Activated T-cell treated with anti-CD3 and anti-CD28 coated beads, Interleukin-2, amount 50 U/mL, for 1 hour (primary cell): ENCODE measurements at places on chromosomes 11 and 22.

DNA sequence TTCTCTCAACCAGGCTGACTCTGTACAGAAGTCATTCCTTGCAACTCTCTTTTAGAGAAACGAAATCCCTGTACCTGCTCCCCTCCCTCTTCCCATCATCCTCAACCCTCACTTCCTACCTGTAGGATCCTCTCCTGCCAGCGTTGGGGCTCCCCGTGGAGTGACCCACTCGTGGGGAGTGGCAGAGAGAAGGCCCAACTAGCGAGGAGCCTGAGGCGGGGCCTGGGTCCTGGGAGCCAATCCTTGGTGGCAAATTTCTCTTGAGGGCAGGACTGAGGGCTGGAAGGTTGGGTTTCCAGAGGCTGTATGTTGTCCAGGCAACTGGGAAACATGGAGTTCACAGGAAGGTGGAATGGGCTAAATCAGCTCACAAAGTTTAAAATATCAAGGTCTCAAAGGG is 10.4 kb downstream of the NHERF4 start:
- DNase-seq = no peak

- no peak for DNase-seq
Measured at GRCh38 chr22:44521326-44522074, 23.5 kb upstream of the RTL6 start.

DNA sequence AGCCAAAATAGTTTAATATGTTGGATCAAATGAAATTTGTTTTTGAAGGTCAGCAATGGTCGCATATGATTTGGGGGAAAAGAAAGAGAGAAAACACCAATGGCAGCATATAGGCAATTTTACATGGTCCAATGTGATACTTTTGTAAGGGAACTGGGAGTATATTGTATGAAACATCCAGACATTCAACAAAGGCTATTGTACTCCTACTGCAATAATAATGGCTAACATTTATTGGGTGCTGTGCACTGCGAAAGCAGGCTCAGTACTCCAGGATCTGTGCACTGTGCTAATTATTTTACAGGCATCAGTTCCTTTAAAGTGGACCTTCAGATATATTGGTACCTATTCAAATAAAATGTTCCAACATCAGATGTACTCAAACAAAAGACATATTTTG is 5.9 kb upstream of the OR10V1 start:
- no peak for DNase-seq

DNA sequence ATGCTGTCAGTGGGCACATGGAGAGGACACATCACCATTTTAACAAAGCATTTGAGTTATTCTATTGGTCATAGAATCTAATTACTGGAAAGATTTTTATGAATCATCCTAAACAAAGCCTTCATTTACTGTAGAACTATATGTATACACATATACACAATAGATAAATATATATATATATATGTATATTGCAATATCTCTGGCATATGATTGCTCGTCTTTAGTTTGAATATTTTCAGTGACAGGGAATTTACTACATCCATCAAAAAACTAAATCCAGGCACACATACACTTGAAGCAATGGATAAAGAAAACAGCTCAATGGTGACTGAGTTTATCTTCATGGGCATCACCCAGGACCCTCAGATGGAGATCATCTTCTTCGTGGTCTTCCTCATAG is at the start of gene OR5AR1:
Gene OR5AR1, plus strand, starts transcription at position 301 of the 400 bp plus-strand sequence. Its CDS starts 0 bp downstream, at position 301.
- no peak for DNase-seq

- peak; percentile 17 for DNase-seq
Measured at GRCh38 chr11:30585125-30585891, 845 bp downstream of the MPPED2 start.

DNA sequence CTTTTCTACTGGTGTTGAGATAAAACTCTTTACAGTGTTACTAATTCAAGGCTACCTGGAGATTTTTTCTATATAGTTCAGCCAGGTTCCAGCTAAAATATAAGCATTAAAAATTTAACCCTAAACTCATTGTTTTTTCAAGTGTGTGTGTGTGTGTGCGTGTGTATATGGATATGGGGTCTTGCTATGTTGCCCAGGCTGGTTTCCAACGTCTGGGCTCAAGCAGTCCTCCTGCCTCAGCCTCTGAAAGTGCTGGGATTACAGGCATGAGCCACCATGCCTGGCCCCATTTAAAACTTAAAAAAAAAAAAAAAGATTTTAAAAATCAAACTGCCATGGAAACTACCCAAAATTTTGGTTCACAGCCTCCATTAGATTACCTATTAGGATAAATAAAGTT is 4.5 kb upstream of the PES1 start:
- DNase-seq = no peak

- DNase-seq = no peak
Measured at GRCh38 chr11:44519989-44520737, 45.3 kb upstream of the CD82 start.

- DNase-seq = no peak
Measured at GRCh38 chr22:29820961-29821290, 17.1 kb downstream of the ASCC2 start.

DNA sequence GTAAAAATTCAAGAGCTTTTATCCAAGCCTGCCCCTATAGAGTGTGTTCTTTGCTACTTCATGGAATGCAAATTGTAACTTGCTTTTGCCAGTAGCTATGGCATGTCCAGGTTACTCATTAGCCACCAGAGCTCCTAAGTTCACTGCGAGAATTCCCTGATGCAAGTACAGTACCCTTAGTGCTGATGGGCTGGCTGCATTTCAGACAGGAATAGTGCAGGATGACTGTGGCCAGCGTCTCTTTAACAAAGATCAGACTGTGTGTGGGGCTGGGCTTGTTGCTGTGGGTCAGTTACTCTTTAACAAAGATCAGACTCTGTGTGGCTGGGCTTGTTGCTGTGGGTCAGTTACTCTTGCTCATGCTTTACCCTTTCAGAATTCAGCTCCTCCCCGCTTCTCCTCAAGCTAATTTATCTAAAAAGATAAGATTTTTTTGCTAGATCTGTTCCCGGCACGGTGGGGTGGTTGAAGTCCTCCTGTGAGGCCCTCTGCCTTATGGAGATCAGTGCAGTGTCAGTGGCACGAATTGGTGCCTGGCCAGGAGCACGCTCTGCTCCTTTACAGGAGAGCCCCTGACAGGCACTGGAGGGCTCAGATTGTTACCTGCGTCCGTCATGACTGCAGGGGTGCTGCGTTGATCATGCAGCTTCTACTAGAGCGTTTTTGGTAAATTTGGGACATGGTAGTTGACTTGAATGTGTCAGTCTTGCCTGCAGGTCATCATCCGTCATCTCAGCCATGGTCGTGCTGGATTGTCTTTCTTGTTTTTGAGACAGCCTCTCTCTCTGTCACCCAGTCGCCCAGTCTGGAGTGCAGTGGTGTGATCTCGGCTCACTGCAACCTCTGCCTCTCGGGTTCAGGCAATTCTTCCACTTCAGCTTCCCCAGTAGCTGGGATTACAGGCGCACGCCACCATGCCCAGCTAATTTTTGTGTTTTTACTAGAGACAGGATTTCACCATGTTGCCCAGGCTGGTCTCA is 27.0 kb downstream of the AP2A2 start:
- DNase-seq = no peak

DNA sequence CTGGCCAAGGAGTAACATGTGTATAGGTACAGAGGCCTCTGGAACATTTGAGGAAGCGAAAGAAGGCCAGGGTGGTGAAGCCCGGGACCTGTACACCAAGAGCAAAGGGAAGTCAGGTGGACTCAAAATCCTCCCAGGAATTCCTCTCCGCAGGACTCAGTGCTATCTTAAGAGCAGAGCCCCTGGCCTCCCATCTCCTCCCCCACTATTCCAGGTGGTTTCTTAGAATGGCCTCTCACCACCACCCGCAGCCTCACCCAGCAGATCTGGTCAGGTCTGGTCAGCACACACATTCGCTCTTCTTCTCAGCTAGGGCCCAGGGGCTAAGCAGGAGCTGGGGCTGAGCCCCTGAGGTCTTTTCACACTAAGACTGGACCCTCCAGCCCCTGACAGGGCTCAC is 59.1 kb downstream of the SCGB1A1 start:
- no peak for DNase-seq

GRCh38 chr22:16917144-16918003 is 90.6 kb downstream of the GAB4 start:
- DNase-seq = peak; percentile 46

DNA sequence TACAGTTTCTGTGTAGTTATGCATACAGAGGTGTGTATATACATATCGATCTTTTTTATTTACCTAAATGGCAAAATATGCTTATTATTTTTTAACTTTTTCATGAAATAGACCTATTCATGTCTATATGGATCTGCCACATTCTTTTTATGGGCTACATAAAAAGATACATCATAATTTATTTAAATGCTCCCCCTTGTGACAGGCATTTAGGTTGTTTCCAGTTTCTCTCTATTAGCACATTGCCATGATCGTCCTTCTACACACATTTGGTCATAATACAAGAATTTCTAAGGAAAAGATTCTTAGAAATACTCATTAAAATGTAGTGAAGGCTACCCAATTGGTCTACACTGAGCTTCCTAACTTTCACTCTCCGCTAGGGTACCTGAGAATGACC is 1067.4 kb downstream of the OPCML start:
- no peak for DNase-seq

GRCh38 chr11:126136507-126136906 is 73.8 kb upstream of the CDON start:
- no peak for DNase-seq

DNA sequence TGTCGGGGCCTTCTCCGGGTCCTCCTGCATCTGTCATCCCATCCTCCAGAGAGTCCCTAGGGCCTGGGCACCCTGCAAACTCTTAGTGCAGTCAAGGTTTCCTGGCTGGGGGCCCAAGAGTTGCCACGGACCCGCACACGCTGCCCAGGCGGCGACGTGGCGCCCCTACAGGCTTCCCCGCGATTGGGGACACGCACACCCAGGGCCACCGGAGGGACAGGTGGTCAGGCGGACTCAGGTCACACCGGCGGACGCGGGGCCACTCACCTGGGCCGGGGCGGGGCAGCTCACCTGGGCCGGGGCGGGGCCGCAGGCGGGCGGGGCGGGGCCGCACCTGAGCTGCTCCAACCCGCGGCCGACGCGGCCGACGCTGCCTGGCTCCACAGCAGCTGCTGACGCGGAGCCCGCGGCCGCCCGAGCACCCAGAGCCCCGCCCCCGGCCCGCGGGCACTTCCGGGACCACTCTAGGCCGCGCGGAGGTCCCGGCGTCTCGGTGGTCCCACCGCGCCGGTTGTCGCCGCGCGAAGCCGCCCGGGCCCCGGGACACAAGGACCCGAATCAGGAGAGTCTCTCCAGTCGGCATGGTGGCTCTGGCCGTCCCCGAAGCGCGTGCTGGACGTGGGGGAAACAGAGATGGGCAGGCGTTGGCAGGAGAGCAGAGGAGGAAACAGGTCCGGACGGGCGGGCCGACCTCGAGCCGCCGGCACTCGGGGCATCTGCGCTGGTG is at the start of gene ZNF70:
Gene ZNF70, minus strand, starts transcription at position 399 of the 727 bp plus-strand sequence. CDS start 5,972 bp downstream, outside the sequence.
- peak; percentile 87 for DNase-seq

- no peak for DNase-seq
Measured at GRCh38 chr11:27280140-27280539, 82.9 kb downstream of the CCDC34 start.

- DNase-seq = no peak
Measured at GRCh38 chr11:20119315-20119714, 41.0 kb downstream of the DBX1 start.

GRCh38 chr22:37368058-37368457 is 59.2 kb downstream of the ELFN2 start:
- DNase-seq = no peak

DNA sequence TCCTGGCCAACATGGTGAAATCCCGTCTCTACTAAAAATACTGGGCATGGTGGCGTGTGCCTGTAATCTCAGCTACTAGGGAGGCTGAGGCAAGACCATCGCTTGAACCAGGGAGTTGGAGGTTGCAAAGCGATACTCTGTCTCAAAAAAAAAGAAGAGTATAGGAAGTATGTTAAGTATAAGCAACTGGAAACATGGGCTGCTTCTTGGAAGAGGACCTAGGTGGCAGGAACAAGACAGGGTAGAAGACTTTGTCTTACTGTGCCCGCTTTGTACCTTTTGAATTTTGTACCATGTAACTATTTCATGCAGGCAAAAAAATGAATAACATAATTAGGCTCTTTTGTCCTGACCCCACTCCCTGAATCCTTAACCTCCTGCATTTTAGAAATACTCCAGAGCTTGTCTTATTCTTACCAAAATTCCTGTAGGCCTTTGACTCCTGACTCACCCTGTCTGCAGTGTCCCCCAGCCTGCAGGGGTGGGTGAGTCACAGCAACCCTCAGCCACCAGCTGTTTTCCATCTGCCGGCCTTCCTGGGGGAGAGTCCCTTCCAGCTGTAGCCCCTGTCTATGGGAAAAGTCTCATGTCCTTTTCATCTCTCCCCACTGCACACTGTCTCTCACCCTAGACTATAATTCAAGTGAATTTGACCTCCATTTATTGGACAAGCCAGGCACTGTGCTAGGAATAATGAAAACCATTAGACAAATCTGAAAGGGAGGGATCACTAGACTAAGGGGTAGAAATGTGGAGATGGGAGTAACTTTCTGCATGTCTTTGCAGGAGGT is 41.8 kb downstream of the TXN2 start:
- no peak for DNase-seq

GRCh38 chr11:114058026-114058706 is 1.3 kb upstream of the ZBTB16 start:
- no peak for DNase-seq

- DNase-seq = no peak
Measured at GRCh38 chr11:57776577-57777210, 15.1 kb downstream of the CTNND1 start.

DNA sequence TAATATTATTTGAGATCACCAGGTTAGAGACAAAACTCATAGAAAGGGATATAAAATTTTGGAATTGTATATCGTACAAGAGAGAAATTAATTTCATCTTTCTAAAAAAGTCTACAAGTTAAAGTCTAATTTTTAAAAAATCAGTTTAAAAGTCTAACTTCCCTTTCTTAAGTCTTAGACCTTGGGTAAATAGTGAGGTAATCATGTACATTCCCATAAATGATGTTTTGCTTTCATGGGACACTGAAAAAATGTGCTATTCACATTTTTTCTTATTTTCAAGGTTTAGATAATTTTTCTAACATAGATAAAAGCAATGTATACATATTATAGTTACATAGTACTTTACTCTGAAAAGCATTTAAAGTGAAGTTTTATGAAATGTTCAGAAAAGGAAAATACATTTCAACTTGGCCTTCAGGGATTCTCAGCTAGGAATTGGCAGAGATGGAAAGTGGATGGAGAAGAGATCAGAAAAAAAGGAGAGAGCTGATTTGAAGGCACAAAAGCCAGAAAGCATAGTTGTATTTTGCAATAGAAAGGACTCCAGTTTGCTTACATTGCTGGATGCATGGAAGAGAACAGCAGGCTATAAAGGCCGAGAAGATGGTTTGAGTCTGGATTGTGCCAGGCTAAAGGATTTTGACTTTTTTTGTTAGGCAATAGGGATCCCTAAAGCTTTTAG is 194.0 kb downstream of the CASP12 start:
- no peak for DNase-seq

GRCh38 chr11:127818625-127819024 is 768.7 kb downstream of the ETS1 start:
- no peak for DNase-seq
